ENCODE measurements at places on chromosomes 4 and X. TPM values are rescaled to one million over a fixed set of nuclear protein-coding genes. Genes with fewer than 3 reads are reported as not detected.

ITM2A gene
- total RNA-seq: not detected

DNA sequence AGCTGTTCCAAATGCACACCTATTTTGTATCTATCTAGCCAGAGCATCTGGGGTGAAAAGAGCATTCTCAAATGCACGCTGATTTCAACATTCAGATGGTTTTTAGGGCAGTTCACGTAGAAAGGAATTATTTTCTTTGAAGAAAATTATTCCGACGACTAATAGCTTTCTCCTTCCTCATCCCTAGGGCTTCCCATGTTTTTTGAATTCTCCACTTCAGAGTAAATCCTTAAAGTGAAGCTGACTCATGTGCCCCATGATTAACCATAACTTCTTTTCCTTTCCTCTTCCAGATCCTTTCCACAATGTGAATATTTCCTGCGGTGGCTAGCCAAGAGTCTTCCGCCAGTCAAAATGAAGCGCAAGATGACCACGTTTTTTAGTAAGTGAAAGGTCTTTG lies 86.7 kb upstream of the PDHA1 start:
- peak; percentile 33 for DNase-seq

DNA sequence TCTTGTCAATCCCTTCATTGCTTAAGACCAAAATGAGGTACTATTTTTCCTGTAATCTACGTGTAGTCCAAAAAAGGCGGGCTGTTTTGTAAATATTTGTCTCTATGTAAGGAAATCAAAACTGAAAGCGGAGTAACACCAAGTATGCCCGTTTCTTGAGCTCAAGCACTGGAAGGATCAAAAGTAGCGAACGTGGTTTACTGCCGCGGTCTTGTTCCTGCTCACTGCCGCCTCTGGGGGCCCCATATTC lies 71.5 kb downstream of the AFF1 start:
- no peak for DNase-seq

ANTXR2 gene
- total RNA-seq: 6.6 TPM

DNA sequence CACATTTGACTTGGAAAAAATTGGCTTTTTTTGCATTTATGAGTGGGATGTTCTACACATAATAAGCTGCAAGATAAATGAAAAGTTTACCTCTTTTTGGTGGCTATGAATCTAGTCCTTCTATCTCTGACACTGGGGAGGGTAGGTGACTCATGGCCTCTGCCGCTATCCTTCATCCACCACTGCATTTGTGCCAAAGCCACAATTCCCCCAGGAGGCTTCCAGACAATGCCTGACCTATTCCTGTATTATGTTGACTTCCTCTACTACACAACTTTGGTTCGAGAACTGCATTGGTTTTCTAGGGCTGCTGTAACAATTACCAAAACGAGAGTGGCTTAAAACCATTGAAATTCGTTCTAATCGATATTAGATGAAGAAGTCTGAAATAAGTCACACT lies 245.6 kb downstream of the TRAM1L1 start:
- DNase-seq: peak; percentile 85

DNA sequence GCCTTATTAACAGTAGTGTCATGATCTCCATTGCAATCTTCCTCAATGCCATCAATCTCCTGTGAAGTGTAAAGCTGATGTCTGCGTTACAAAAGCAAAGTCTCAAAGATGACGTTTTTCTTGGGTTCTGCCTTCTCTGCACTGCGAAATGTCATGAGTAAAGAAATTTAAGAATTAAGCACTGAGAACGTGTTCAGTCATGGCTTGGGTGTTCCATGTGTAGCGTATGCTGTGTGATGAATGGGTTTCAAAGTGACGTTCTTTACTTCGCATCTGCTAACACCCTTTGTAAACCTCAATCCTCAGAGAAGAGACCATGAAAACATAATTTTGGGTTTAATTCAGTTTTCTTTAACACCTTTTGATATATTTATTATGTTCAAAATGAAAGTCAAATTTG lies 999 bp downstream of the NAP1L5 start:
- no peak for DNase-seq

GRCh38 chrX:130351567-130351966 lies 11.8 kb downstream of the SLC25A14 start:
- no peak for DNase-seq

IL21 gene
- not detected for total RNA-seq

GRCh38 chr4:155615081-155615887 lies 51.4 kb upstream of the GUCY1A1 start:
- no peak for DNase-seq

- no peak for DNase-seq
Measured at GRCh38 chrX:9462456-9462855, 2.4 kb upstream of the TBL1X start.

- no peak for DNase-seq
Measured at GRCh38 chr4:177006331-177006730, 213.6 kb upstream of the VEGFC start.

DNA sequence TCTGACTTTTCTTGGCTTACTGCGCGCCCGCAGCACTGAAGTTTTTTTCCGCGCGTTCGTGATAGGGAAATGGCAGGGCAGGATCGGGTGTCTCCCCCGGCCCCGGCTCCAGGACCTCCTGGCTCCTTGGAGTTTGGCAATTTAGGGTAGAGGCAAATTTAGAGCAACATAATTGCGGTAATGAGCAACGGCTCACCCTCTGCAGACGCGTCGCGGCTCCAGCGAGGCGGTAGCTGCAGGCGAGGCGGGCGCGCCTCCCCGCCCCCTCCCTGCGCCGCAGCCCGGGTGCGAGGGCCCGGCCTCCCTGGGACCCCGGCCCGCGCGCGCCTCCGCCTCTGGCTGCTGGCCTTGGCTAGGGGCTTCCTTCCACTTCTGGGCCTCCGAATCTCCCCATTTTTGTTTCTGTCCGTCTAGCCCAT lies 6.2 kb downstream of the MSX1 start:
- DNase-seq: no peak

DNA sequence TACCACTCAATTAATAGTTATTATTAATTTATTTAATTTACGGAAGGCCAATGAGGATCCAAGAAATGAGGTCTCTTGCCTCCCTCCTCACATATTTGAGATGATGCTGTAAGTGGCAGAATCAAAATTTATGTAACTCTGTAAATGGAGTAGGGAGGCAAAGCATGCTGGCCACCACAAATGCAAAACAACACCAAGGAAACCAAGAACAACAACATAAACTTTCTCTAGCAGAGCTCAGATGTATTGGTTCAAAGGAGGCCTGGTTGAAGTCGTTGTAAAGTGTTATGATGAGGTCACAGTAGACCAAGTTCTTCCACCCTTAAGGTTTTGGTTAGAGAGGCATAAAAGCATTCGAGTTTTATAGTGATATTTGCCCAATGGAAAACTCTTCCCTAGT lies 194.8 kb upstream of the FAT1 start:
- no peak for DNase-seq

GRCh38 chr4:102546635-102547034 lies 45.5 kb downstream of the NFKB1 start:
- no peak for DNase-seq

GRCh38 chr4:6404611-6405396 lies 67.6 kb downstream of the PPP2R2C start:
- DNase-seq: no peak

NHSL2 gene
- 2.3 TPM for total RNA-seq

- no peak for DNase-seq
Measured at GRCh38 chrX:47316276-47317025, 53.9 kb upstream of the ZNF157 start.

APLN gene
- total RNA-seq: 0.34 TPM

NAT8L gene
- total RNA-seq: 2.8 TPM

DNA sequence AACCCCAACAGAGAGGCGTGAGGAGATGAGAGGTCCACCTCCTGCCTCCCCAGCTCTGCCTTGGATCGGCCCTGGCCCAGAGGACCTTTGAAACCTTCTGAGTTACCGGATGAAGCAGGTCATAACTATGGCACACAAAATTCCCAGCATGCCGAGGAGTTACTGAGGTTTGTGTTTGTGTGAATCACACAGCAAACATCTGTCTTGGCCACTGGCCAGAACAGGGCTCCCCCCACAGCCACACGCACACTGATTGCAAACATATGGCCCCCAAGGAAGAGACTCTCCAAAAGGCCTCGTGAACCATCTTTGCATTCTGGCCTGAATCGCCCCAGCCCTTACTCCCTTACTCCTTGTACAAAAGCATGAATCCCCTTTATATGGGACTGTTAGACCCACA lies 18.9 kb downstream of the RPS4X start:
- DNase-seq: peak; percentile 64

GRCh38 chr4:82715731-82716617 lies 82.6 kb downstream of the SCD5 start:
- no peak for DNase-seq

GYPE gene
- total RNA-seq: not detected

GRCh38 chrX:148700021-148700420 lies 199.6 kb downstream of the AFF2 start:
- no peak for DNase-seq

GRCh38 chr4:153095448-153096204 lies 108.6 kb upstream of the TRIM2 start:
- DNase-seq: no peak

DNA sequence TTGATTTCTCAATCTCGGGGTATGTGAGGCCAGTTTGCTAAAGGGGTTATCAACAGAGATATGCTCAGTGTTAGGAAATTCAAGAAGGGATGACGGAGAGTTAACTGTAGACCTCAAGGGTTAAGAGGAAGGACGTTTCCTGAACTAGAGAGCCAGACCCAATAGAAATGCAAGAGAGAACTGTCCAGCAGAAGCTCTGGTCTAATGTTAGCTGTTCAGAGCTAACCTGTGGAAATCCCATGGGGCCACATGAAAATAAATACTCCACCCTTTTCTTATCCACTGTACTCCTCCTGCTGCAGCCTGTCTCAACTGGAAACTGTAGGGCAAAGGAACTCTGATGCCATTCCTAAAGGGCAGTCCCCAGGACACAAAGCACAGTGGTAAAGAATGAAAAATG lies 274.3 kb downstream of the DMD start:
- no peak for DNase-seq

GRCh38 chr4:4837316-4837715 lies 22.1 kb upstream of the MSX1 start:
- no peak for DNase-seq

MAGEA8 gene
- not detected for total RNA-seq

DNA sequence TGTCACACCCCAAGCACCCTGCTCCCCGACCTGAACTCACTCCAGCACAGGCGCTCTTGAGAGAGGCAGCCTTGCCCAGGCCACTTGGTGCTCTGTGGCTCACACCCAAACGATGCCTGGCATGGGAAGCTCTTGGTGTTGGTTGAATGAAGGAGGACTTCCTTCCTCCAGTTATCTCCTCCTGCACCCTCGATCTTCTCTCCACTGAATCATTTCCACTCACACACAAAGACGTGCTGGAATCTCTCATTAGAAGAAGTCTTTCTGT lies 90.5 kb upstream of the TRIM2 start:
- no peak for DNase-seq

DNA sequence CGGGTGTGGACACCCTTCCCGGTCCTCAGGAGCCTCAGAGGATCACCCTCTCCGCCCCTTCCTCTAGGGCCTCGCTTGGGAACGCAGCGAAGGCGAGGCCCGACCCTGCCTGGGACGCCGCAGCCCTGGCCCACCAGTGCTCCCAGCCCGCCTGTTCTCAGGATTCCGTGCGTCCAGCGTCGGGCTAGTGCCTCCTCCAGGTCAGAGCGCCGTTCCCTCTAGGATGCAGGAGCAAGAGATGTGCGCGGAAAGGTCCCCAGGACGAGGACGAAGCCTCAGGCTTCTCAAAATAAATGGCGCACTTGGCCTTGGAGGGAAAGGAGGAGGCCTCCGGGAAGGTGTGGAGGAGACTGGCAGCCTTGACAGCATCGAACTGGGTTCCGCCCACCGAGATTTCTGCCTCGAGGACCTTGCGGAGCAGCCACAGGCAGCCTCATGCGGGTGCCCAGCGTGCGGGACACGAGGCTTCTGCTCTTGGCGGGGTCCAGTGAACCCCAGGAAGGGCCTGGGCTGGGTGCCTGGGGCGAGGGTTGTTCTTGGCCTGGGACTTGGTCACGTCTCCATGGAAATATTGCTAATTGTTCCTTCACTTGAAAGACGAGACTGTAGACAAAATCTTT lies 35.1 kb downstream of the PITX2 start:
- DNase-seq: no peak

DNA sequence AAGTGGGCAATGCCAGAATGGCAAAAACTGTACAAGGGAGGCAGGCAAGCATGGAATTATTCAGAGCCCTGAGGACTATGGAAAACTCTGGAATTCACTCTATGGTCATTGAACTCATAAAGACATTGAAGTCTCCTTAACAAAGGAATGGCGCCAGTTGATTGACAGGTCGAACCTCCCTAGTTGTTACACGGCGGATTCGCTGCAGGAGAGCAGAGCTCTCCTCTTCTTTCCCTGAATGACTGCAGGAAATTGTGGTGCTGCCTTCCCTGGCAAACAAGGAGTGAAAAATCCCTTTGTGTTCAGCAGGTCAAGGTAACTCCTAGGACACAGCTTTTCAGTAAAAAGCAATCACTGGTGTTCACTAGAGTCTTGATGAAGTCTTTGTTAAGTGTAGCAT lies 732.8 kb upstream of the FRG1 start:
- DNase-seq: no peak

DNA sequence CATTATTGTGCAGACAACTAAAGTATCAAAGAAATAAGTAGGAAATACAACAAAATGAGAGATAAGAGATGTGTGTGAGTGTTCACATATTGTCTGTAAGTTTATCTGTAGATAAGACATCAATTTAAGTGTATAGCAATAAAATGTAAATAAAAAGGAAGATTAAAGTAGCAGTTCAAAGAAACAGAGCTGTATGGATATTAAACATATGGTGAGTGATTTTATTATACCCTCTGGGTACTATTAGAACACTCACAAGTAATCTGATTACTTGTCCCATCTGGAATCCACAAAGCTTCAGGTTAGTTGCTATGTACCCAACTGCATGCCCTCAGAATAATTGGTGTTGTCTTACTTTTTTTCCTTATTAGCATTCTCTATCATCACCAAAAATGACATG lies 747.9 kb upstream of the ADGRL3 start:
- DNase-seq: no peak

- DNase-seq: no peak
Measured at GRCh38 chr4:27078934-27079455, 218.4 kb downstream of the STIM2 start.

- DNase-seq: no peak
Measured at GRCh38 chrX:11264925-11265324, 28.3 kb upstream of the AMELX start.

GRCh38 chr4:26459054-26459755 lies 31.1 kb downstream of the CCKAR start:
- peak; percentile 37 for DNase-seq

DNA sequence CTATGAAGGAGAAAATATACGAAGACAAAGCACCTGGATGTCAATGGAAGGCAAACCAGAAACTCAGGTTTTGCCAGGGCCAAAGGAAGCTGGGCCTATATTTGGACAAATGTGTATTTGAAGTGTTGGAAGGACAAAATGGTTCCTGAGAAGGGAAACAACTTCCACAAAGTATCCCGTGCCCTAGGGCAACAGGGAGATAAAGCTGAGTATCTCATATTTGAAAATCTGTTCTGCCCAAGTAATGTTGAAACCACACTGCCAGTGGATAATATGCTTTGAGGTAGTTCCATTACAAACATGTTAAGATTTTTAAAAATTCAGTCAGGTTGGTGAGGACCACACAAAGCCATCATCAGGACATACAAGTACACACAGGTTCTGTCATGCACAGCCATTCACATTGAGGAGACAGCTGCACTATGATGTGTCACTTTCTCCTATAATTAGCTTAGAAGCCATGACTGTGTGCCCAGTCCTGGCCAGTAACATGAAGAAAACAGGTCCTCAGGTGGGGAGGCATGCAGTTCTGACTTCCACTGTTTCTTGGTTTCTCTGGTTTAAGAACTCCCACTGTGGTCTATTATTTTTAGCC lies 116.4 kb downstream of the PWWP3B start:
- no peak for DNase-seq

BEND2 gene
- not detected for total RNA-seq

UPF3B gene
- 7.0 TPM for total RNA-seq

PRPS2 gene
- total RNA-seq: 38.6 TPM

Data from Daoy (cell line).